Type B pancreatic cell (in vitro differentiated cells): ENCODE measurements at places on chromosomes 7 and 10.

GRCh38 chr7:105050493-105050892 is 36.5 kb downstream of the KMT2E start:
- DNase-seq, result no peak

DNA sequence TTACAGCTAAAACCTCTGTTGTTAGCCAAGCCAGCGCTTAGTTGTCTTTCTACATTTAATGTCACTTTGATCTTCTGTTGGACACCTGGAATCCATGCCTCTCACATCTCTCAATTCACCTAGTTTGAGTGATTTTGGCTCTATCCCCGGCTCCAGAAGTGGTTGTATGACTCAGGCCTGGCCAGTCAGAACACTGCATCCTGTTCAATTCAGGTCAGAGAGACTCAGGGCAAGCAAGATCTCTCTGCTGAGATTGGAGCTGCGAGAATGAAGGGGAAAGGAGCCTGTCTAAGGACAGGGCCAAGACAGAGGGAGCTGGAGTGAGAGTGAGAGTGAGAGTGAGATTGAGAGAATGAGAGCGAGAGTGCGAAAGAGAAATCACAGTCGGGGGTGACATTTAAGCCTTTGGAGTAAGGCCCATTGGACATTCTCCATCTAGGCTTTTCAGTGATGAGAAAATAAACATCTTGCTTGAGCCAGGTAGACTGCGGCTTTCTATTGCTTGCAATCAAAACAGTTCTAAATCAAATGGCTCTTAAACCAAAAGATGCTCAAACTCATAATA is 83.3 kb upstream of the DYNC1I1 start:
- DNase-seq, result no peak

DNA sequence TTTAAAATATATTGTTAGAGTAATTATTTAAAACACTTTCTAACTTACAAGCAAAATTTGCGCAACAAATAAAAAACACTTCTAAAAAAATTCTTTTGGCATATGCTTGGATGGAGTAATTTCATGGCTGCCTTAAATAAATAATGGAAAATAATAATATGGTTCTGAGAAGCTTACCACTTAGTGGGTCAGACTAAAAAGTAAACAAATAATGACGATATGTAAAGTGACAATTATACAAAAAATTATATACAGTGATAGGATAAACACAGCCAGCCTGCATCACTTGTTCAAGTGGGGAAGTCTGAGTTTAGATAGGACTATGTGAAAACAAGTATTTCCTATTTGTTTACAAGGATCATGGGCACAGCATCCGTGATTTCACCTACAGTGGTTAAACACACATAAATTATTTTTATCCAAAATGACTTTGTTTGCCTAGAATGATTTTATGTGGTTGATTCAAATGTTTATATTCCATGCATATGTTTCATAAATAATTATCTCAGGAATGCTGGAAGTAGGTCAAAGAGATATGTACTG is 141.7 kb upstream of the SEMA3D start:
- DNase-seq, result no peak

GRCh38 chr10:27240212-27241009 is at the start of gene ACBD5:
TSS of gene ACBD5 (minus strand) at chr10:27240797. CDS start at chr10:27240688, 109 bp downstream.
- DNase-seq, result peak; percentile 77

DNA sequence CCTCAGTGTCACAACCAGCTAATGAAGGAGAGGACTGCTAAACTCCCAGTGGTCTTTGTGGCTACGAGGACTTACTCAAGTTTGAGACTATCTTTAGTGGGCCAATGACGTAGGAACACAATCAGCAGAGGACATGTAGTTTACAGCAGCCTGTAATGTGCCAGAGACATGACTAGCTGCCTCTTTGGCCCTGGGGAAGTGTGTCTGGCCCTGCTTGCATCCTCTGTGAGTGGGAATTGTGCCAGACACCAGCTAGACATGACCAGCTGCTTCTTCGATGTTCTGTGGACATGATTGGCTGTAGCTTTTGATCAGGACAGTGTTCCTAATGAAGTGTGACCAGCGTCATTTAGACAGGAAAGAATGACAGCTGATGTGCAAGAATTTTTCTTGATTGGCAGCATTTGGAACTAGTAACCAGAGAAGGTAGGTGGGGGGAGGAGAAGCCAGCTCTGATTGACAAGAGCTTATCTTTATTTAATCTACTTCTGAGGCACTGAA is 141.7 kb downstream of the AUTS2 start:
- no peak for DNase-seq

DNA sequence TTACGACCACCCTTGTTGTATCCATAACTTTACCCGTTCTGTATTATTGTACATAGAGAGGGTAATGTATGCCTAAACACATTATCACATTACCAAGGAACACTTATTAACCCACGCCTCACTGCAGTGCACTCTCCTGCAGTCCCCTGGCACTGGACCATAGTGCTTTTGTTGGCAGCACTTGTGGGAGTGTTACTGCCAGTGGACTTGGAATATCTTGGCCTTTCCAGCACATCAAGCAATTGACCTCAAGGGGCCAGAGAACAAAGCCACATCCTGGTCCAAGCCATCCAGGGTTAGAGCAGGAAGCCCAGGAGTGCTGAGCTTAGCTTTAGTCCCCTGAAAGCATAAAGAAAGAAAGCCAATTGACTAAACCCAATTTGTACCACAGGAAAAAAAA is 304.2 kb downstream of the PCDH15 start:
- no peak for DNase-seq

DNA sequence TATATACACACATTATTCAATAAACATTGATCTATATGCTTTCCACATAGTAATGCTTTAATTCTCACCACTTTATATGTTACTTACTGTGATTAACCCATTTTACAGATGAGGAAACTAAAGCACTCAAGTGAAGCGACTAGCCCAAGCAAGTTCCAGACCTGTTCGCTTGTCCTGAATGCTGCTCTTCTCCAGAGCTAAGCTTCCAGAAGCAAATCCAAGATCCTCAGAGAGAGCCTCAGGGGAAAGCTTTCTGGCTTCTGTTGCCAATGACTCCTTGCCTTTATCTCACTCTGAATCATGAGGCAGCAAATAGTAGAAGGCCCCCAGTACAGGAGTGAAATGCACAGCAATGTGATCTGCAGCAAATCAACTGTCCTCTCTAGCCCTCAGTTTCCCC is 32.2 kb downstream of the XPNPEP1 start:
- DNase-seq, result no peak

- no peak for DNase-seq
These were observed 15.8 kb upstream of the LIPN start for GRCh38 chr10:88744002-88744401.

- no peak for DNase-seq
These were observed 134.3 kb upstream of the PFKP start for GRCh38 chr10:2933071-2933470.

- DNase-seq, result peak; percentile 88
These were observed 743 bp upstream of the ZCCHC24 start for GRCh38 chr10:79445977-79446757.

- no peak for DNase-seq
These were observed 51.0 kb upstream of the INPP5A start for GRCh38 chr10:132486539-132487121.

- no peak for DNase-seq
These were observed 127.2 kb upstream of the SP8 start for GRCh38 chr7:20913853-20914252.

GRCh38 chr10:119742947-119743648 is 17.2 kb downstream of the INPP5F start:
- no peak for DNase-seq

DNA sequence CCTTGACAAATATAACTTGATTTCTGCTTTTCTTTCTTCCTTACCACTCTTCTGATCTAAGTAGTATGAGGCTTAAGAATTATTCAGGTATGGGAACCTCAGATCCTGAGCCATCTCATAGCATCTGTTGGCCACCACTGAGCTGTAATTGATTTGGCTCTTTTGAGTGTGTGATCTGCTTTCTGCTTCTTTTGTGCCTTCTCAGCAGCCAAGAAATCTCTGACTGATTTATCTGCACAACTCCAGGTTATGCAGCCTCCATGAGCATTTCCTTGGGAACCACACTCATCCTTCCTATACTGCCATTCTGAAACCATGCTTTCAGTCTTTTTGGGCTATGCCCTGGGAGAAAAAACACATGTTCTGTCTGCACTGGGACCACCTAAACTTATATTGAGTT is 178.0 kb upstream of the FAM3C start:
- no peak for DNase-seq

GRCh38 chr7:11748884-11749283 is 83.1 kb downstream of the THSD7A start:
- DNase-seq, result no peak

DNA sequence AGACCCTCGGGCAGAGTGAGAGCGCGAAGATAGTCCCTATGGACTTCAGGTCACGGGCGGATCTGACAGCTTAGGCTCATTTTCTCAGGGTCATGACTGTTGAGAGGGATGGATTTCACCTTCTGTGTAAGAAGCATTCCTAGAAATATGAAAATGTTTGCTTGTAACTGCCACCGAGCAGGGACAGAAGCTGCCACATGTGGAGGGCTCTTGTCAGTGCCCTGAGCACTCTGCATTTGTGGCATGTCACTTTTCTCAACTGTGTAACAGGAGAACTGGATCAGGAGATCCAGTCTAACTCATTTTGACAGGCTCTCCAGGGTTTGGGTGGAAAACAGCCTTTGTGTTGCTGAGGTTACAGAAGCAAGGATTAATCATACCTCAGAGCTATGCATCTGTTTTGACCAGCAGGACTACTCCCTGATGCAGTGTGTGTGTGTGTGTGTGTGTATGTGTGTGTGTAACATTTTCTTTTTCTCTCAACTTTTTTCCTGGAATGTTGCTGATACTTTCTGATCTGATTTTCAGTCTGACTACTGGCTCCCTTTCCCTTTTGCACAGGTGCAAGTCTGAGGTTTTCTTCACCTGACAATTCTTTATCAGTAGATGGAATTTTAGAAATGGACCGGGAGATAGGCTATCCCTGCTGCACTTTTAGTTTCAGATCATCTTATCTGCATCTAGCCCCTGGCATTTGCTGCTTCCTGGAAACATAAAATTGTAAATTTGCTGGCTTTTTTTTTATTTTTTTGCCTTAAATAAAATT is 183.3 kb downstream of the STK31 start:
- no peak for DNase-seq

- no peak for DNase-seq
These were observed 4.4 kb upstream of the MYL10 start for GRCh38 chr7:101633511-101633910.

- DNase-seq, result no peak
These were observed 19.0 kb downstream of the ACTA2 start for GRCh38 chr10:88933564-88933963.

DNA sequence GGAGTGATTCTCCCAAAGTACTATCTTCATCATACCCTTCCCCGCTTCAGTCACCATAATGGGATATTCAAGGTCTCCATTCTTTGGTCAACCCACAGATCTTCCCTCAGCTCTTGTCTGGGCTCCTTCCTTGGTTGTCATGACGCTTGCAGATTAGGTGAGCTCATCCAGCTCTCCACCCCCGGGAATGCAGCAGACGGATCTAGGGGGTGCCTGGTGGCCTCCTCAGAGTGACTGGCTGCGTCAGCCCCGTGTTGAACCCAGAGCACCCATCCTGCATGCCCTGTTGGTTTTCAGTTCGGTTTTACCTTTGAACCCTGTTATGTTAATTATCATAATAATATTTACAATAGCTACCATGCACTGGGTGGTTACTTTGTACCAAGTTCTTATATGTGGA is 6.4 kb downstream of the NEURL1 start:
- DNase-seq, result no peak

DNA sequence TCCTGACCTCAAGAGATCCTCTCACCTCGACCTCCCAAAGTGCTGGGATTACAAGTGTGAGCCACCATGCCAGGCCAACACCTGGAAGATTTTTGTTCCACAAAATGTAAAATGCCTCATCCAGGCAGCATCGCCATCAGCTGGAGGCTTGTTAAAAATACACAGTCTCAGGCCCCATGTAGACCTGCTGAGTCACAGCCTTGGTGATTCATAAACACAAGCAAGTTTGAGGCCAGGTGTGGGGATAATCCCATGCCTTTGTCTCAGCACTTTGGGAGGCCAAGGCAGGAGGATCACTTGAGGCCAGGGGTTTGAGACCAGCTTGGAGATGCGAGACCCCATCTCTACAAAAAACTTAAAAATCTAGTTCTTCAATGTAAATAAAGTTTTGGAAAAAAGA is 49.1 kb upstream of the FOXK1 start:
- no peak for DNase-seq

DNA sequence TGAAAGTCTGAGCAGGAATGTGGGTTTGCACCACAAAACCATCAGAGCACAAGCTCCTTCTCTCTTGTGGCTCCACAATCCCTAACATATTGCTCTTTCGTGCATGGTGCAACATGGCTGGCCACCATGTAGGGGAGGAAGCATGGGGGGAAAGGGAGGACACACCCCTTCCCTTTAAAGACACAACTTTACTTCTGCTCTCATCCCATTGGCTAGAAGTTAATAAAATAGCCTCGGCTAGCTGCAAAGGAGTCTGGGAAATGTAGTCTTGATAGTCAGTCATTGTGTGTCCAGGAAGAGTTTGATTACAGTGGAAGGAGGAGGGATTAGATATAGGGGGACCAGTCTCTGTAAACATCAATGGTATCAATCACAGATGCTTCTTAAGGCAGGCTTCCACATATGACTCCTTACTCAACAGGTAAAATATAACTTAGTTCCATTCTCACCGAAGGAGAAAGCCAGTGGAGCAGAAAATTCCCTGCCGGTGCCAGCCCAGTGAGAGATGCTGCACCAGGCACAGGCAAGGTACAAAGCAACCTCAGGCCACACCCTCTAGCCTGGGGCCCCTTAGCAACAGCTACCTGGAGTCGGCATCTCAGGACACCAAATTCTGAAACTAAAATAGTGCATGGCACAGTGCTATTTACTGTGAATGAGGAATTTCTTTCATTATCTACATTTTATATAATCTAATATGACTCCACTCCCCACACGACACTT is 124.7 kb upstream of the CTBP2 start:
- no peak for DNase-seq

DNA sequence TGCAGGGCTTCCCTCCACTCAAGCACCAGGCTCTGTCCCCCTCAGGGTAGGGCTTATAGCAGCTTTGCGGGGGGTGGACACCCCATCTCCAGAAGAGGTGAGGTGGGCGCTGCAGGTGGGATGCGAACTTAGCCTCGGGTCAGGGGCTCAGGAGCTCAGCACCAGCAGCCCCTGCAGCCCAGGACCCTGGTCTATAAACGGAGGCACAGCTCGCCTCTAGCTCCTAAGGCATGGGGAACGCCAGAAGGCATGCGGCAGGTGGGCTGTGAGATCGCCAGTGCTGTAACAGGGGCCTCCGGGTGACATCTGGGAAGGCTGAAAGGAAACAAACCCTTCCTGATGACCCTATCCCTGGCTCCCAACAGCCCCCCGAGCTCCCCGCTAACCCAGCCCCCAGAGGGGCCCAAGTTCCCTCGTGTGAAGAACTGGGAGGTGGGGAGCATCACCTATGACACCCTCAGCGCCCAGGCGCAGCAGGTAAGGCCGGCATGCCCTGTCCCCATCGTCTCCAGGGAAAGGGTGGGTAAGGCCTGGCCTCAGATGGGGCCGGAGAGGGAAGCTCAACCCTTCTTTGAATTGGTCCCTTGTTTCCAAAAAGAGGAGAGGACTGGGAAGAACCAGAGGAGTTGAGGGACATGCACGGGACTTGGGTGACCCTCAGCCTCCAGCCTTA is 4.2 kb downstream of the NOS3 start:
- DNase-seq, result no peak
